Activated CD8-positive, alpha-beta T cell treated with anti-CD3 and anti-CD28 coated beads for 36 hours (primary cell): ENCODE measurements at places on chromosomes 16 and 17. TPM values are rescaled to one million over a fixed set of nuclear protein-coding genes. Genes with fewer than 3 reads are reported as not detected.

DNA sequence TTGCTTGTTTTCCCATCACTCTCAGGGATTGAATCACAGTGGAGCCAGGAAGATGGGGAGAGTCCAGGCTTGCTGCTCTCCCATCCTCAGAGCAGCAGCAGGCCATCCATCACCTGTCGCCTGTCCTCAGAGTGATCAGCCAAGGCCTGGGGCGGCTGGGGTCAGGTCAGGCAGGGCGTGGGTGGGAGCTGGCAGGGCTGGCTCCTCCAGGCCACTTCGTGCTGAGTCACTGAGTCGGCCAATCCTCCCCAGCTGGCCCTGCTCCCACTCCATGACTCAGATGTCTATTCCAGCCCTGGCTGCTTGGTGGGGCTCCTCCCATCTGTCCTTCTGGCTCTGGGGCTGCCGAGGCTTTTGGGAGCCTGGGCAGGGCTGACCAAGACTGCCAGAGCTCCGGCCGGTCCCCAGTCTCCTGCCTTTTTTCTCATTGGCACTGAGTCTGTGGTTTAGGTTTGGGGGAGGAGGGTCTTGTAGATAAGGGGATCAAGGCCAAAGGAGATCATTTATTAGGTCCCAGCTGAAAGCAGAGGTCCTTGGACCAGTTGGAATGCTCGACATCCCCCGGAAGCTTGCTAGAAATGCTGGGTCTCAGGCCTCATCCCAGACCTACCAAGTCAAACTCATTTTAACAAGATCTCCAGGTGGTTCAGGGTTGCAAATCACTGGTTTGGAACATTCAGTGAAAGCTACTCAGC is 72.7 kb downstream of the ABCC1 start:
- H3K4me3 ChIP-seq = no peak overlapping the region
- H3K4me1 ChIP-seq = peaks cover 33% of the 10 kb centered on the region
- no peaks in the 10 kb centered on the region for H3K27me3 ChIP-seq
- peaks cover 46% of the 10 kb centered on the region for H3K36me3 ChIP-seq

GRCh38 chr16:61261315-61261714 is 774.9 kb downstream of the CDH8 start:
- H3K4me3 ChIP-seq = no peak overlapping the region
- no peaks in the 10 kb centered on the region for H3K27me3 ChIP-seq
- H3K27ac ChIP-seq = no peak overlapping the region
- DNase-seq = no peak
- H3K4me1 ChIP-seq = no peaks in the 10 kb centered on the region
- no peaks in the 10 kb centered on the region for H3K36me3 ChIP-seq

DNA sequence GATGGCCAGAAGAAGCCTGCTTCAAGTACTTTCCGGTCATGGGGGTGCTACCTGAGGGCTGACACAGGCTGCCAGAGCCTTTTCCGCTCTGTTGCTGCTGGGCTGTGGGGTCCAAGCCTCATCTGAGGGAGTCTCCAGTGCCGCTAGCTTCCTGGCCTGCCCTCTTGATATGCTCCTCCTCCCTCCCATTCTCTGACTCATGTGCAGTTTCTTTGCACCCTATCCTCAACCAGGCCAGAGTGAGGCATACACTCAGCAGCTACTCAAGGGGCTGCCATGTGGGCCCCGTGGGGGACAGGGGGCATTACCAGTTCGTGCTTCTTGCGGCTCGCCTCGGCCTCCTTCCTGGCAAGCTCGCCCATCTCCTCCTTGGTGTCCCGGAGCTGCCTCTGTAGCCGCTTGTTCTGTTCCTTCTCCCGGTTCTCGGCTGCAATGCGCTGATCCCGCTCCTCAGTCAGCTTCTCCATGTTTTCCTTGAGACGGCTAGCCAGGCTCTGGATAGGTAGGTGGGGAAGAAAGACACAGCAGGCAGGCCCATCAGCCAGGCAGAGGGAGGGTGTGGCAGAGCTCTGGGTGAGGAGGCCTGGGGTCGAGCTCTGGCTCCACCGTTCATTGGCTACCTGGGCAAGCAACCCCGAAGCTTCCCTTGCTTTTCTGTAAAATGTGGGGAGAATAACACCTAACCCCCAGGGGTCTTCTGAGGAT is 43.8 kb downstream of the PIPOX start:
- DNase-seq = no peak
- peaks cover 8% of the 10 kb centered on the region for H3K36me3 ChIP-seq
- no peaks in the 10 kb centered on the region for H3K4me1 ChIP-seq

GRCh38 chr17:60398227-60398959 is 6.5 kb upstream of the USP32 start:
- peak; percentile 29 for DNase-seq
- no peaks in the 10 kb centered on the region for H3K36me3 ChIP-seq
- peak overlapping the region; percentile 62 for H3K27ac ChIP-seq

DNA sequence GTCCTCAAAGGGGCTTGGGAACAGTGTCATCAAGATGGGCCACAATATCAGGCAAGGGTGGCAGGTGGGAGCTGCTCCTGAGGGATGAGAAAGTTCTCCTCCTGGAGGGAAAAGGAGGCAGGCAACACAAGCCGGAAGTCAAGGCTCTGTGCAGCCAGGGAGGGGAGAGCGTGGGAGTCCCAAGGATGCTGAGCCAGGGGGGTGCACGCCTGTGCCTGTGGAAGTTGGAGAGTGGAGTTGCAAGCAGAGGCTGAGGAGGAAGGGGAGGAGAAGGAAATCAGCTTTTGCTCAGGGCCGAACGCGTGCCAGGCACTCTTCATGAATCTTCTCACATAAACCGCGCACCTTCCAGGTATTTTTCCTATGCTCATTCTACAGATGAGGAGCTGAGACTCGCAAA is 7.4 kb upstream of the SLC13A2 start:
- peaks cover 4% of the 10 kb centered on the region for H3K27me3 ChIP-seq
- no peak overlapping the region for H3K27ac ChIP-seq
- H3K4me3 ChIP-seq = no peak overlapping the region
- no peaks in the 10 kb centered on the region for H3K36me3 ChIP-seq
- DNase-seq = no peak

DNA sequence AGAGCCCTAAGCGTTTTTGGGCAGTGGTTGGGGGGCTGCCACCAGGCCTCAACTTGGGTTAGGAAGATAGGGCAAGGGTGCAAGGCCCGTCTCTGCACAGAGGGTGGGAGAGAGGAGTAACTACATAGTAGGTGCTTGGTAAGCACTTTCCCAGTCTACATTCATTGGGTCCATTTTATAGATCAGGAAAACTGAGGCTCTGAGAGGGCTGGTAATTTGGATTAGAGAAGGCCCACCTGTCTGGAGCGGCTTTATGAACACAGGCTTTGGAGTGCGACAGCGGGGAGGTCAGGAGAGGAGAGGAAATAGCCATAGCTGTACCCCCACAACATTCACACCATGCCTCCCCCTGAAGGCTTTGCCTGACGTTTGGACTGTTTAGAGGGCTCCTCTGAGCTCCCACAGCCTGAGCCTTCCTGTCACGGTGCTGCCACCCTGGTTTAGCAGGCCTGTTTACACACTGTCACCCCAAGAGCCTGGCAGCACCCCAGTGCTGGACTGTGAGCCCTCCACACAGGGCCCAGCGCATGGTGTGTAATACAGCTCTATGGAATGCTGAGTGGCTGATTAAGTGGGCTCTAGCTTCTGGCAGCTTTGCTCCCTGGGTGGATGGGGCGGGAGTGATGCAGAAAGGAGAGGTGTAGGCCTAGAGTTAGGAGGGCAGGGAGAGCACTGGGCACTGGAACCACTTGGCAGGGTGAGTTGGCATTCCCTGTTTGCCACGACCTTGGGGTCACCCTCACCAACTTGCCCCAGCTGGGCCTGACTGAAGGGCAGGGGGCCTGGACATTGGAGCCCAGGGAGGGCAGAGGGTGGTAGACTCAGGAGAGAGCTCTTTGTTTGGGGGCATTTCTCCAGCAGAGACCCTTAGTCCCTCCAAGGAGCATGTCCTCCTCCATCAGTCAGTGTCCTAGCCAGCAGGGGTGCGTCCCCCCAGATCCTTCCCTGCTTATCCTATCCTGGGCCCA is 73.7 kb downstream of the RAI1 start:
- DNase-seq = no peak
- H3K4me3 ChIP-seq = no peak overlapping the region
- H3K27me3 ChIP-seq = no peaks in the 10 kb centered on the region
- peaks cover 3% of the 10 kb centered on the region for H3K36me3 ChIP-seq

- no peaks in the 10 kb centered on the region for H3K36me3 ChIP-seq
- H3K27me3 ChIP-seq = no peaks in the 10 kb centered on the region
- no peak overlapping the region for H3K27ac ChIP-seq
- no peak for DNase-seq
- H3K4me3 ChIP-seq = no peak overlapping the region
Measured at GRCh38 chr16:56267888-56268287, 76.6 kb downstream of the GNAO1 start.

GRCh38 chr16:78476615-78477014 is 377.2 kb downstream of the WWOX start:
- no peaks in the 10 kb centered on the region for H3K27me3 ChIP-seq
- H3K27ac ChIP-seq = no peak overlapping the region
- H3K4me3 ChIP-seq = no peak overlapping the region
- H3K4me1 ChIP-seq = no peaks in the 10 kb centered on the region

DNA sequence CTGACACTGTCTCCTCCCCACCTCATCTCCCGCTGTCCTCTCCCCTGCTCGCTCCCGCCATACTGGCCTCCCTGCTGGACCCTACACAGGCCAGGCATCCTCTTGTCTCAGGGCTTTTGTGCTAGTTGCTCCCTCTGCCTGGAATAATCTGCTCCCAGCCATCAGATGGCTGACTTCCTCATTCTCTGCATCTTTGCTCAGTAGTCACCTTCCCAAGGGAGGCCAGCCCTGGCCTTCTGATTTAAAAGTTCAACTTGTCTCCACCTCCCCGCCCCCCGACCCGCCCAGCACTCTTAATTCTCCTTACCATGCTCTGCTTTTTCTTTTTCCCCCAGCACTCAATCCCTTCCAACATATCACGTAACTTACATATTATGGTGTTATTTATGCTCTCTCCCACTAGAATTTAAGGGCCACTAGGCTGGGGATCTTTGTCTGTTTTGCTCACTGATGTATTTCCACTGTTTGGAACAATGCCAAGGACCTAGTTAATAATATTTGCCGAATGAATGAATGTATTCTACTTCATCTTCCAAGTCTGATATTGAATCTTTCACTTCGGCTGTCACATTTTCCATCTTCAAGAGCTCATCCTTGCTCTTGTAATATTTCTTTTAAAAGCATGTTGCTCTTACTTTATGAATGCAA is 178.3 kb downstream of the CDK5R1 start:
- H3K27ac ChIP-seq = no peak overlapping the region
- no peaks in the 10 kb centered on the region for H3K4me1 ChIP-seq
- no peaks in the 10 kb centered on the region for H3K36me3 ChIP-seq
- no peak overlapping the region for H3K4me3 ChIP-seq

DNA sequence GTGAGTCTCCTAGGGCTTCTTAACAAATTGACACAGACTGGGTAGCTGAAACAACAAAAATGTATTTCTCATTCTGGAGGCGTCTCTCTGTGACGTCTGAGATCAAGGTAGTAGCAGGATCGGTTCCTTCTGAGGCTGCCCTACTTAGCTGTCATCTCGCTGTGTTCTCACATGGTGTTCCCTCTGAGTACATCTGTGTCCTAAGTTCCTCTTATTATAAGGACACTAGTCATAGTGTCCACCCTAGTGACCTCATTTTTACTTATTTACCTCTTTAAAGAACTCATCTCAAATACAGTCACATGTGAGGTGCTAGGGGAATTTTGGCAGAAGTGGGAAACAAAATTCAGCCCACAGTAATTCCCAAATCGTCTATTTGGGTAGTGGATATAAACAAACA is 529.1 kb downstream of the NPIPA7 start:
- H3K4me1 ChIP-seq = no peaks in the 10 kb centered on the region
- no peak overlapping the region for H3K27ac ChIP-seq
- no peak overlapping the region for H3K4me3 ChIP-seq

- peaks cover 74% of the 10 kb centered on the region for H3K36me3 ChIP-seq
- H3K4me1 ChIP-seq = peaks cover 75% of the 10 kb centered on the region
- H3K4me3 ChIP-seq = peak overlapping the region; percentile 69
- peak; percentile 73 for DNase-seq
Measured at GRCh38 chr17:80892900-80893603, 98.6 kb upstream of the CHMP6 start.

DNA sequence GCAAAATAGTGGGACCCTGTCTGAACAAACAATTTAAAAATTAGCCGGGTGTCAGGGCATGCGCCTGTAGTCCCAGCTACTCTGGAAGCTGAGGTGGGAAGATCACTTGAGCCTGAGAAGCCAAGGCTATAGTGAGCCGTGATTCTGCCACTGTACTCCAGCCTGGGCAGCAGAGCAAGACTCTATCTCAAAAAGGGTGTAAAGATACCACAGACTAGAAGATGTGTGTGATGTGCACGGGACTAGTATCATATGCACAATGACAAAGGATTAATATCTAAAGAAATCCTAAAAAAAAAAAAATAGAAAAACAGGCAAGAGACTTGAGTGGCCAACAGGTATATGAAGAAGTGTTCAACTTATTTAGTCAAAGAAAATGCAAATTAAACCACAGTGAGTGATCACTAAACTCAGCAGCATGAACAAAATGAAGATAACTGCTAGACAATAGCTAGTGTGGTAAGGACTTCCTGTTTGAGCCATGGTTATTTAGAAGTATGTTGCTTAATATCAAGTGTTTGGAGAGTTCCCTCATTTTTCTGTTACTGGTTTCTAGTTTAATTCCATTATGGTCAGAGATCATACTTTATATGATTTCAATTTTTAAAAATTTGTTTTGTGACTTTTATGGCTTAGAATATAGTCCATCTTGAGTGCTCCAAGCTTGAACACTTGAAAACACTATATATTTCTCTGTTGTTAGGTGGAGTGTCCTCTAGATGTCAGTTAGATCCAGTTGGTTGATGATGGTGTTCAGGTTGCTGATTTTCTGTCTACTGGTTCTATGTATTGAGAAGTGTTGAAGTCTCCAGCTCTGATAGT is 14.7 kb upstream of the SLX4 start:
- DNase-seq = no peak
- no peaks in the 10 kb centered on the region for H3K36me3 ChIP-seq
- peaks cover 31% of the 10 kb centered on the region for H3K4me1 ChIP-seq
- no peaks in the 10 kb centered on the region for H3K27me3 ChIP-seq

The MINK1 gene
- 51.5 TPM for total RNA-seq

The FBXW10B gene
- total RNA-seq = 0.36 TPM

The TPSD1 gene
- not detected for total RNA-seq

The KCNH6 gene
- not detected for total RNA-seq
